Mesothelial cell of epicardium (in vitro differentiated cells): ENCODE measurements at places on chromosomes 4 and X. TPM values are rescaled to one million over a fixed set of nuclear protein-coding genes. Genes with fewer than 3 reads are reported as not detected.
A peak's percentile ranks its signal among the peaks of the same experiment; 100 is the strongest.

DNA sequence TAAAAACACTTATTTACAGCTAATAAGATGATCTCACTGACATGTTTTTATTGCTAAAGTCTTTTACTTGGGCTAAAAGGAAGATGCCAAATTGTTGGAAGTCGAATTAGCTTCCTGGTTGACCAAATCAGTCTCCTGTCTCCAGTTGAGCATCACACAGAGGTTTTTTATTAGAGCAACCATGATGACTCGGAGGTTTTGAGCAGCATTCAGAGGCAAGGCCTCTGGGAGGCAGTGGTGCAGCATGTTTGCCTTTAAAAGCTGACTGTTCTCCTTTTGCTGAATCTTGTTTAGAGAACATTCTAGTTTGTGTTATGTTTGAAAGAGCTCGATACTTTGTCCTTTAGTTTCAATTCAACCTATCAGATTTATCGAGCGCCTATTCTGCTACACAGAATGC is 2.1 kb downstream of the UCHL1 start:
- DNase-seq = no peak

DNA sequence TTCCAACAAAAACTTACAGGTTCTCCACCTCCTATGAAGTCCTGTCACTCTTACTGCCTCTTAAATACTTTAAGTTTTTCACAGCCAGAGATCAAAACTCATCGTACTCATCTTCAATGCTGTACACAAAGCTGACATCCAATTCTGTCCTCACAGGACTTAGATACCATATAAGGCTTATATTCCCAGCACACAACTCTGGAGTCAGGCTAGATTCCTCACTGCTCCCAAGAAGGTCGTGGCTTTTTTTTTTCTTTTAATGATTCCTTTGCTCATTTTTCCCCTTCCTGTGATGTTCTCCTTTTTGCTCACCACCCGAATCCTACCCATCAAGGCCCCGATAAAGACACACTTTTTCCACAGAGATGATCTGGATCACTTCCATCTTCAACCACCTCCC is 914 bp downstream of the TRAPPC2 start:
- no peak for DNase-seq

GRCh38 chr4:8513931-8514330 is 66.3 kb upstream of the GPR78 start:
- DNase-seq = no peak

- no peak for DNase-seq
Observed at GRCh38 chrX:69948276-69948797, 101.4 kb downstream of the AWAT2 start.

DNA sequence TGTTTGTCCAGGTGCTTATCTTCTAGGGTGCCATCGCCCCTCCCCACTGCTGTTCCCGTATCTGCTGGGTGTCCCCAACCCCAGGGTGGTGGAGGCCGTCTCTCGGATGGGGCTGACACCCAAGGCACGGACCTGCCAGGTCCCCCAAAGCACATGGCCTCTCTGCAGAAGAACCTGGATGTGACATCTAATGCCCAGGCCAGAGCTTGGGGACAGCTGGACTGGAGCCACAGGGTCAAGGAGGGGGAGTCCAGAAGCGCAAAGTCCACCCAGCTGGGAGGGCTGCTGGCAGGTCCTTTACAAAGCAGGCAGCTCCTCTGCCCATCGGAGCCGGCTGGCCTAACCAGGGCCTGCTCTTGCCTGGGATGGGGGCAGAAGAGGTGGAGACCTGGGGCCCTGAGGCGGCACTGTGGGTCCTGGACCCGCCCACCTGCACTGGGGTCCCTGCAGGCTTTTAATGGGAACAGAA is 751 bp upstream of the DOK7 start:
- no peak for DNase-seq

DNA sequence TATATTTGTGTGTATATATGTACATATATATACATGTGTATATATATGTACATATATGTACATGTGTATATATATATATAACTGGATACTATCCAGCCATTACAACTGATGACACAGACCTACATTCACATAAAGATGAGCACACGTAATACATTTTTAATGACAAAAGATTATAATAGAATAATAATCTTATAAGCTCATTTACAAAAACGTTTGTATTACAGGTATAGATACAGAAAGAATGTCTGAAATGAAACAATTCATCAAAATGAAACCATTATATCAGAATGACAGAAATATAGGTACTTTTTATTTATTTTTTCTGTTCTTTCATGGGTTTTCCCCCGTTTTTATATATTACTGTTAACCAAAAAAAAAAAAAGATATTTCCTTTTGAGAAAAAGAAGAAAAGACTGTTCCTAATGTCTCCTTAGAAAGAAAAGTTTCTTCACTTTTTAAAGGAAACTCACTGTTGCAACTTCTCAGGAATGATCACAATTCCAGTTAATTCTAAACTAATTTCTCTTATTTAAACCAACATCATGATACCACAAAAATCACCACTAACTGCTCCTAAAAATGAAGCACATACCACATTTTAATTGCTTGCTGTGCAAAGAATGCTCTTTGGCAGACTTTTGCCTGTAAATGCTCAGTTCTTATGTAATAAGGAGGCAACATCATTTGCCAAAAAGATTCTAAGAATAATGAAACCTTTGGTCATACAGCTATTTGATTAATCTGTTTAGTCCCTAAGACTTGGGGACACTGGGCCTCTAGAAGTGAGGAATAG is 18.9 kb downstream of the LEF1 start:
- DNase-seq = no peak

- no peak for DNase-seq
Observed at GRCh38 chr4:110510955-110511544, 35.1 kb downstream of the ENPEP start.

GRCh38 chr4:4320951-4321714 is 31.1 kb downstream of the ZBTB49 start:
- no peak for DNase-seq

- DNase-seq = no peak
Observed at GRCh38 chrX:97876697-97877407, 993.1 kb downstream of the RPA4 start.

DNA sequence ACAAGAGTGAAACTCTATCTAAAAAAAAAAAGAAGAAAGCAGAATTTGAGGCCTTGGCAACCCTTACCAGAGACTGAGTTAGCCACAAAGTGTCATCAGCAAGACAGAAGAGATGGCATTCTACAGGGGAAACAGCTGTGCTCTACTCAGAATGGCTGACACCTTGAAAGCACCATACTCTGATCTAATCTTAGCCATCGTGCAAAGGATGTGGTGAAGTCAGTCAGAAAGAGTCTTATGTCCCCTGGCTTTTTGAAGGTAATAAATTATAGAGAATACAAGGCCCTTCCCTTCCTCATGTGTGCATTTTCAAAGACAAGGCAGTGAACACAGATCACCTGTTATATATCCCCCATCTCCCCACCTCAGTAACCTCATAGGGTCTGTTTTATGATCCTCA is 13.2 kb downstream of the CLNK start:
- DNase-seq = no peak

DNA sequence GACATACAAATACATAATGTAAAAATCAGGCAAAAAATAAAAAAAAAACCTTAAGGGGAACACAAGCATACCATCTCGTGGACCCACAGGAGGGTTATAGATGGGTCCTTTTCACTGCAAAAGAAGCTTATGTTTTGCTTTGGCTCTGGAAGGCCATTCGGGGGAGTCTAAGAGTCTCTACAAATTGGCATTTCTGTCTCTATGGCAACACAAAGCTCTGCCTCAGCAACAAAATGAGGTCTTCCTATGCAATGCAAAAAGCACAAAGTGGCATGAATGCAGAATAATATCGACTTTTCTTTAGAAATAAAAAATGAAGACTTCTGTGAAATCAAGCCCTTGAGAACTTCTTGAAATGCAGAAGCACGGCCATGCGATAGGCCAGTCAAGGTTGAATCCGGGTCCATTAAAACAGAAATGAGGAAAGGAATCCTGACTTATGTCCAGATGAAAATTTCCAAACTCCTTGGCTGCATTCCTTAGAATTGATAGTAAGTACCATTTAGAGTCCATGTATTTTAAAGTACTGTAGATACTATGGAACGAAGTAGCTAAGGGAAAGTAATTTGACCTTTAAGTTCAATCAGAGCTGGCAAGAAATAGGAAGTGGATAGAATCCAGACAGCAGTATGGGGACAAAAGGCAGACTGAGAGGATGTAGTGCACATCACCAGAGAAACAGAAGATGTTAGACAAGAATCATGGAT is 63.7 kb upstream of the PDLIM3 start:
- no peak for DNase-seq

- DNase-seq = no peak
Observed at GRCh38 chr4:848803-849477, 23.0 kb upstream of the CPLX1 start.

GRCh38 chrX:109601486-109601885 is 23.5 kb downstream of the KCNE5 start:
- DNase-seq = no peak

DNA sequence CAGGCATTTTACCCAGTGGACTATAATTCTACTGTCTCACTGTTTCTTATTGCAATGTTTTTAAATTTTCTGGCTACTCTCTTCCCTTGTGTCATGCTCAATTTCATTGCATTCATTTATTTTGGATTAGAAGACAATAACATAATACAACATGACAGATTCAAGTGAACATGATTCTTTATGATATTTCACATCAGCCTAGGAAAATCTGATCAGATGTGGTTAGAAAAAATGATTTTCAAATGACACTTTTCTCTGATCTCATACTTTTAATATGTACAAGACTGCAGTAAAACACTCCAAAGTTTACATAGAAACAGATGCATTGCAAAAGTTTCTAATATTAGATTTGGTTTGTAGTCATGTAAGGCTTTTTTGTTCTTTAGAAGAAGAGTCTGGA is 586.0 kb downstream of the ACTRT1 start:
- DNase-seq = no peak

DNA sequence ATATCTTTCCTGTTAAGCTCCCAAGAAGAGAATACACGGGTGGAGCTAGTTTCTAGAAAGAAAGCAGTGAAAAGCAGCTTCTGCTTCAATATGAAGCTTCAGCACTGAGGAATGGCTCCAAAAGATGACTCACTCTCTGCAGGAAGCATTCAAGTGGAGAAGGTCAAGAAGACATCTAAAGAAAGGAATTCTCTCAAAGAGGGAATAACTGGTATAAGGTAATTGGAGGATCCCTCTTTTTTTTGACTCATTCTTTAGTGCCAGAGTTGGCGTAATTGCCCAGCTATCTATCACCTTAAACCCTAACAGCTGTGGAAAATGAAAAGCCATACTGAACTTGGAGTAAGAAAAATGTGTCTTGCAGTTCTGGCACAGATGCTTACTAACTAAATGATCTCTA is 3.5 kb downstream of the EDA2R start:
- no peak for DNase-seq

- no peak for DNase-seq
Observed at GRCh38 chrX:150775569-150776350, 82.6 kb downstream of the MTMR1 start.

GRCh38 chrX:102835504-102836146 is 101.4 kb upstream of the RAB40AL start:
- no peak for DNase-seq

- DNase-seq = no peak
Observed at GRCh38 chrX:55135171-55135570, 46.4 kb downstream of the PAGE2 start.

GRCh38 chr4:94375364-94375763 is 32.7 kb upstream of the HPGDS start:
- no peak for DNase-seq

DNA sequence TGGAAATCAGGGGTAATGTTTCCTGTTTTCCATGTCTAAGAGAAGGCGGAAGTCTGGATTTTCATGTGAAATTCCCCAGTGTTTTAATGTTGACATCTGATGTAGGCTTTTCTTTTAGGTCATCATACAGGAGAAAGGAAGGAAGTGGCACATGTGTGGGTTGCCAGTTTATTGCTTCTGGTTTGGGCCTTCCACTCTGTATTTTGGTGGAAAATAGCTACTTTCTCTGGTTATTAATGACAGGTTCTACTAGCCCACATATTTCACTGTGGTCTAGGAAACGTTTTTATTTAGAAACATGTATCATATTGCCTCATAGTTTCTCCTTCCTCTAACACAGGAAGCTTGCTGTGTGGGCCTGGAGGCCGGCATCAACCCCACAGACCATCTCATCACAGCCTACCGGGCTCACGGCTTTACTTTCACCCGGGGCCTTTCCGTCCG is 7.2 kb downstream of the PDHA1 start:
- DNase-seq = no peak

DNA sequence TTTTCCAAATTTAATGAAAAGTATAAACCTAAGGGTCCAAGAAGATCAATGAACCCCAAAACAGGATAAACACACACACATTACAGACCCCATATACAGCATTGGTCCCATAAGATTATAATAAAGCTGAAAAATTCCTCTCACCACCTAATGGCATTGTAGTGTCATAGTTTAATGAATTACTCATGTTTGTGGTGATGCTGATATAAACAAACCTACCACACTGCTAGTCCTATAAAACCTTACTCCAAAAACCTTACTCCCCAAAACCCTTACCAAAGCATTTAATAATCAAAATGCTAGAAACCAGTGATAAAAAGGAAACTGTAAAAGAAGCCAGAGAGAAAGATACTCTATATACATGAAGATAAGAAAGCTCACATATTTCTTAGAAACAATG is 148.1 kb upstream of the SH3RF1 start:
- no peak for DNase-seq

- no peak for DNase-seq
Observed at GRCh38 chr4:154416190-154416547, 75.4 kb downstream of the DCHS2 start.

DNA sequence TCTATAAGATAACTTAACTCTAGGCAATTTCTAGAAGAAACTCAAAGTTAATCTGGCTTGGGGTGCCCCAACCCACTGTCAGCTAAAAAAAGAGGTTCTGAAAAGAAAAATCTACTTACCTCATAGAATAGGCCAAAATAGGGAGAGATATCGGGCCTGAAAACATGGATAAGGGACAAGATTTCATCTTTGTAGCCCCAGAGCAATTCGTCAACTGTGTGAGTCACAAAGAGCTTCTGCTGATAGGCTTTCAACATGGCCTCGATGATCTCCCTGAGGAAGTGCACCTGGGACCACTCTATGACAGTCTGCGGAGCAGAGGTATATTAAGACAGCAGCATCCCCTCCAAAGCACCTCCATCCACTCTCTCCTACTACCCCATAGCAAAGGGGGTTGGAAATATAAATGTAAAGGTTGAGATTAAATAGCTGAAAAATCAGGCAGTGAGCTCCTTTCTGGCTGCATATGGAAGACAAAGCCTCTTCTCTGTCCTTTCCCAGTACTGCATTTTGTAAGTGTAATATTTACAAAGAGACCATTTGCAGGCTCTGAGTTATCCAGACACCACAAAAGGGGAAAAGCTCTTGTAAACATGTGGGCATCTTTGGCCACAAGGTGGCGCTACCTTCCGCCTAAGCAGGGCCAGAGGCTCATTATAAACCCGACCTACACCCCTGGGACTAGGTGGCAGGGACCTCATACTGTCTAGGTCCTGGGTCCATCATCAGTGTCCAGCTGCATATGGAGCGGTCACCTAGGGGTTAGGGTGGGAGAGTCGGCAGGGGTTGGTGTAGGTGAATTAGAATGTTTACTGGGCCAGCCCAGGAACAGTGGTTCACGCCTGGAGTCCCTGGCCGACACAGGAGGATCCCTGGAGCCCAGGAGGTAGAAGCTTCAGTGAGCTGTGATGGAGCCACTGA is 31.5 kb upstream of the NUP54 start:
- DNase-seq = peak; percentile 57

XAGE3 gene
- not detected in 3 replicates for total RNA-seq

MAGEA2 gene
- not detected in 3 replicates for total RNA-seq

GRIA3 gene
- total RNA-seq = 1.9 to 2.8 TPM (median 2.3 TPM) in 3 replicates

GAGE12C gene
- total RNA-seq = not detected in 3 replicates

CTAG1B gene
- total RNA-seq = not detected in 3 replicates

NALF2 gene
- 0.05 to 0.11 TPM in 2 of 3 replicates, not detected in the other for total RNA-seq

VCX gene
- total RNA-seq = 0.41 TPM in 1 of 3 replicates, not detected in the others
